ENCODE measurements at places on chromosomes 7 and 10.
A peak's percentile ranks its signal among the peaks of the same experiment; 100 is the strongest.

- no peaks in the 10 kb centered on the region for H3K36me3 ChIP-seq
- H3K27ac ChIP-seq, result peak overlapping the region; percentile 14
- H3K4me3 ChIP-seq, result no peak overlapping the region
- no peak for DNase-seq
These were observed 181.8 kb upstream of the KIAA1217 start for GRCh38 chr10:24027107-24027506.

DNA sequence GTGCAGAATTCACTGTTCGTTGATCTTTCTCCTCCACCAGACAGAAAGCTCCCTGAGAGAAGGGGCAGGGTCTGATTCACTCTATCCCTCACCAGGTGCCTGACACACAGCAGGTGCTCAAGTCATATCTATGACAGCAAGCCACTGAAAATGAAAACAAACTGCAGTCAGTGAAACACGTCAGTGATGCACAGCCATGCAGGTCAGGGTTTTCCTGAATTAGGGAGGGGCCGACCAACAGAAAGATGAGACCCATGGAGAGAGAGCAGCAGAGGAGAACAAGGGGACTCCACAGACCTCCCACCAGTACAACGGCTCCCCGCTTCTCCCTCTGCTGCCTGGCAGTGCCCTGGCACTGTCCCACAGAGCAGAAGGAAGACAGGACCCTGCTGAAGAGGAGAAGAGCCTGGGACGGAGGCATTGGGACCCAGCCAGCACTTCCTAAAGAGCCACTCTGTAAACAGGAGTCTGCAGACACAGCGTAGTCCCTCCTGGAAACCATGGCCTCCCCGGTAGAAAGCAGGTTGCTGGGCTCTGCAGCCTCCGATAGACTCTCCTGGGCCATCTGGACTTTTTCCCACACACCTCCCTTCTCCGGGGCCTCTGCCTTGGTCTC is 50.3 kb downstream of the FAM53B start:
- H3K4me3 ChIP-seq, result no peak overlapping the region
- H3K27me3 ChIP-seq, result peaks cover 7% of the 10 kb centered on the region
- H3K36me3 ChIP-seq, result peaks cover 17% of the 10 kb centered on the region
- DNase-seq, result no peak
- H3K4me1 ChIP-seq, result peaks cover 9% of the 10 kb centered on the region

- no peak for DNase-seq
- peaks cover 12% of the 10 kb centered on the region for H3K36me3 ChIP-seq
- H3K27ac ChIP-seq, result no peak overlapping the region
- H3K27me3 ChIP-seq, result peaks cover 15% of the 10 kb centered on the region
- no peak overlapping the region for H3K4me3 ChIP-seq
These were observed 4.2 kb upstream of the PILRA start for GRCh38 chr7:100369105-100369504.

GRCh38 chr10:63466144-63466935 is 563 bp upstream of the JMJD1C start:
- peaks cover 14% of the 10 kb centered on the region for H3K4me1 ChIP-seq
- peak; percentile 11 for DNase-seq
- peak overlapping the region; percentile 95 for H3K27ac ChIP-seq
- H3K4me3 ChIP-seq, result peak overlapping the region; percentile 94
- no peaks in the 10 kb centered on the region for H3K36me3 ChIP-seq
- H3K27me3 ChIP-seq, result peaks cover 8% of the 10 kb centered on the region

- peak; percentile 58 for DNase-seq
- H3K4me1 ChIP-seq, result peaks cover 19% of the 10 kb centered on the region
- H3K36me3 ChIP-seq, result peaks cover 3% of the 10 kb centered on the region
- peaks cover 43% of the 10 kb centered on the region for H3K27me3 ChIP-seq
- no peak overlapping the region for H3K27ac ChIP-seq
These were observed 97.8 kb downstream of the CHST15 start for GRCh38 chr10:123995461-123996131.

- H3K27me3 ChIP-seq, result no peaks in the 10 kb centered on the region
- peak; percentile 46 for DNase-seq
- no peaks in the 10 kb centered on the region for H3K36me3 ChIP-seq
- H3K4me1 ChIP-seq, result peaks cover 2% of the 10 kb centered on the region
These were observed 66.2 kb downstream of the FAM241B start for GRCh38 chr10:69696073-69696731.

GRCh38 chr10:116385994-116386809 is 41.4 kb upstream of the PNLIPRP3 start:
- H3K4me3 ChIP-seq, result no peak overlapping the region
- H3K27me3 ChIP-seq, result no peaks in the 10 kb centered on the region
- no peaks in the 10 kb centered on the region for H3K4me1 ChIP-seq
- H3K27ac ChIP-seq, result no peak overlapping the region

DNA sequence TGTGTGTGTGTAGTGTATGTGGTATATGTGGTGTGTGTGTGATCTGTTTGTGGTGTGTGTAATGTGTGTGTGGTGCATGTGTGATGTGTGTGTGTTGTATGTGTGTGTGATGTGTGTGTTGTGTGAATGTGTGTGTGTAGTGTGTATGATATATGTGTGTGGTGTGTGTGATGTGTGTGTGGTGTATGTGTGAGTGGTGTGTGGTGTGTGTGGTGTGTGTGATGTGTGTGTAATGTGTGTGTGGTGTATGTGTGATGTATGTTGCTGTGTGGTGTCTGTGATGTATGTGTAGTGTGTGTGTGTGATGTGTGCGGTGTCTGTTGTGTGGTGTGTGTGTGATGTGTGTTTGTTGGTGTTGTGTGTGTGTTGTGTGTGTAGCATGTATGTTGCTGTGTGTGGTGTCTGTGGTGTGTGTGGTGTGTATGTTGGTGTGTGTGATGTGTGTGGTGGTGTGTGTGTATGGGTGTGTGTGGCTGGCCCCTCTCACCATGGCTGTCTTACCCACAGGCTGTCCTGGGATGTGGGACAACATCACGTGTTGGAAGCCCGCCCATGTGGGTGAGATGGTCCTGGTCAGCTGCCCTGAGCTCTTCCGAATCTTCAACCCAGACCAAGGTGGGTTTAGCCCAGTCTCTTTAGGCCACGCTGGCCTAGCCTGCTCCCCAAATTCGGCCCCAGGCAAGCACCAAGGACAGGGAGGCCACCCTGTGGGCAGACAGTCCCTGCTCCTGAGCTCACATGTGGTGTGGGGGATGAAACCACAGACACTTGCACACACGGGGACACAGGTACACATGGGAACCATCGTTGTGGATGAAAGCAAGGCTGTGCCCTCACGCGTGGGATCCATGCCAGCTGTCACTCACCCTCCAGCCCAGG is 25.6 kb downstream of the ADCYAP1R1 start:
- DNase-seq, result no peak
- H3K4me1 ChIP-seq, result peaks cover 36% of the 10 kb centered on the region
- no peak overlapping the region for H3K4me3 ChIP-seq
- no peak overlapping the region for H3K27ac ChIP-seq
- H3K27me3 ChIP-seq, result peaks cover 14% of the 10 kb centered on the region

DNA sequence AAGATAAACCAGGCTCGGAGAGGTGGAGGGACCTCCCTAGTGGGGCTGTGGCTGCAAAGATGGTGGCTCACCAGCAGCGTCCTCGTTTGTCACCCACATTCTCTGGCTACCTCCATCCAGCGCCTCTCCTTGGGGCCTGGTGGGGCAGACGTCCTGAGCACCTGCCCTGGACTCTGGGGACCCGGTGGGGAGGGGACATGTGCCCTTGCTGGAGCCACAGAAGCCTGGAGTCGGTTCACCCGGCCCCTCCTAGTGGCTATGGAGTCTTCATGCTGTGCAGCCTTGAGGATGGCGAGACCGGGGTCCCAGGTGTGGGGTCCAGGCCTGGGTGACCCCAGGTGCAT is 14.5 kb downstream of the TTYH3 start:
- H3K4me1 ChIP-seq, result peaks cover 9% of the 10 kb centered on the region
- peaks cover 7% of the 10 kb centered on the region for H3K27me3 ChIP-seq
- no peak for DNase-seq
- H3K27ac ChIP-seq, result no peak overlapping the region

- no peaks in the 10 kb centered on the region for H3K4me1 ChIP-seq
- no peak for DNase-seq
- H3K4me3 ChIP-seq, result no peak overlapping the region
- no peak overlapping the region for H3K27ac ChIP-seq
- H3K36me3 ChIP-seq, result no peaks in the 10 kb centered on the region
These were observed 171.6 kb downstream of the CCDC3 start for GRCh38 chr10:12829831-12830390.

- peaks cover 15% of the 10 kb centered on the region for H3K4me1 ChIP-seq
- H3K27ac ChIP-seq, result no peak overlapping the region
- no peak for DNase-seq
- H3K27me3 ChIP-seq, result peaks cover 9% of the 10 kb centered on the region
- H3K36me3 ChIP-seq, result peaks cover 2% of the 10 kb centered on the region
- H3K4me3 ChIP-seq, result peak overlapping the region; percentile 92
These were observed 828 bp downstream of the BNIP3 start for GRCh38 chr10:131980761-131981428.

GRCh38 chr7:104386943-104387342 is 58.5 kb downstream of the LHFPL3 start:
- no peak overlapping the region for H3K27ac ChIP-seq
- no peak for DNase-seq
- no peak overlapping the region for H3K4me3 ChIP-seq
- H3K27me3 ChIP-seq, result peaks cover 3% of the 10 kb centered on the region
- H3K36me3 ChIP-seq, result no peaks in the 10 kb centered on the region

GRCh38 chr10:80571352-80571751 is 33.6 kb downstream of the SH2D4B start:
- H3K27ac ChIP-seq, result no peak overlapping the region
- H3K4me1 ChIP-seq, result no peaks in the 10 kb centered on the region
- no peak for DNase-seq
- H3K4me3 ChIP-seq, result no peak overlapping the region

GRCh38 chr10:88830643-88831268 is 20.9 kb downstream of the ANKRD22 start:
- no peaks in the 10 kb centered on the region for H3K27me3 ChIP-seq
- H3K36me3 ChIP-seq, result no peaks in the 10 kb centered on the region
- H3K27ac ChIP-seq, result no peak overlapping the region
- no peak for DNase-seq

GRCh38 chr10:61251089-61251488 is 202.1 kb downstream of the TMEM26 start:
- H3K4me1 ChIP-seq, result no peaks in the 10 kb centered on the region
- DNase-seq, result no peak
- H3K27me3 ChIP-seq, result no peaks in the 10 kb centered on the region
- H3K36me3 ChIP-seq, result no peaks in the 10 kb centered on the region

- H3K4me3 ChIP-seq, result no peak overlapping the region
- peak; percentile 51 for DNase-seq
- H3K4me1 ChIP-seq, result no peaks in the 10 kb centered on the region
- peak overlapping the region; percentile 37 for H3K27ac ChIP-seq
- H3K36me3 ChIP-seq, result no peaks in the 10 kb centered on the region
These were observed 28.7 kb downstream of the PNPLA8 start for GRCh38 chr7:108497082-108497725.

DNA sequence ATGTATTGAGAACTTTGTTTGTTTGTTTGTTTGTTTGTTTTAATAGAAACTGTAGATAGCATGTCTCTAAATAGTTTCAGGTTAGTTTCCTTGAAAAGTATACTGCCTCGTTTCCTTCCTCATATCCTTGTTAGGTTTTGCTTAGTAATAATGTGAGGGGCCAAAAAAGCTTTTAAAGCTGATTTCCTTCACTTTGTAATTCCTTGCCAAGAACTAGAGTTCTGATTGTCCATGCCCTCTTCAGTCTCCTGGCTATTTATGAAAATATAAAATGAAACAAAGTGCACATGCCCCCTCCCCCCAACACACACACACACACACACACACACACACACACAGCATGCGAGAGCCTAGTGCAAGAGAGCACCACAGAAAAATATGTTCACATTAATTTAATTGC is 115.8 kb downstream of the FZD1 start:
- no peaks in the 10 kb centered on the region for H3K36me3 ChIP-seq
- DNase-seq, result no peak
- H3K27me3 ChIP-seq, result peaks cover 2% of the 10 kb centered on the region
- H3K27ac ChIP-seq, result no peak overlapping the region

- H3K27me3 ChIP-seq, result no peaks in the 10 kb centered on the region
- DNase-seq, result no peak
- peaks cover 11% of the 10 kb centered on the region for H3K36me3 ChIP-seq
These were observed 6.4 kb downstream of the CALD1 start for GRCh38 chr7:134785842-134786241.

- no peaks in the 10 kb centered on the region for H3K36me3 ChIP-seq
- H3K4me3 ChIP-seq, result peak overlapping the region; percentile 94
- peaks cover 17% of the 10 kb centered on the region for H3K4me1 ChIP-seq
- H3K27ac ChIP-seq, result no peak overlapping the region
- DNase-seq, result peak; percentile 44
These were observed 643 bp downstream of the SMO start for GRCh38 chr7:129188892-129189660.

DNA sequence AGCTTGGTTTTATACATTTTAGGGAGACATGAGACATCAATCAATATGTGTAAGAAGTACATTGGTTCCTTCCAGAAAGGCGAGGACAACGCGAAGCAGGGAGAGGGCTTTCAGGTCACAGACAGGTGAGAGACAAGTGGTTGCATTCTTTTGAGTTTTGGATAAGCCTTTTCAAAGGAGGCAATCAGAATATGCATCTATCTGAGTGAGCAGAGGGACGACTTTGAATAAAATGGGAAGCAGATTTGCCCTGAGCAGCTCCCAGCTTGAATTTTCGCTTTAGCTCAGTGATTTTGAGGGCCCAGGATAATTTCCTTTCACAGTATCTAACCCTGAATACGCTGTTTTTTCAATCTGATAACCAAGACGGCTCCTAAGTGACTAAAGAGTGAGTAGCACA is 82.5 kb upstream of the MYO3A start:
- H3K36me3 ChIP-seq, result no peaks in the 10 kb centered on the region
- no peak overlapping the region for H3K4me3 ChIP-seq
- no peak for DNase-seq
- no peak overlapping the region for H3K27ac ChIP-seq

GRCh38 chr7:133668296-133669060 is 415.6 kb downstream of the EXOC4 start:
- H3K36me3 ChIP-seq, result no peaks in the 10 kb centered on the region
- H3K4me1 ChIP-seq, result peaks cover 3% of the 10 kb centered on the region
- no peaks in the 10 kb centered on the region for H3K27me3 ChIP-seq
- H3K27ac ChIP-seq, result no peak overlapping the region
- DNase-seq, result no peak

GRCh38 chr10:91694170-91694794 is 61.4 kb upstream of the PPP1R3C start:
- no peak overlapping the region for H3K4me3 ChIP-seq
- no peaks in the 10 kb centered on the region for H3K4me1 ChIP-seq
- peaks cover 1% of the 10 kb centered on the region for H3K27me3 ChIP-seq
- DNase-seq, result peak; percentile 24
- H3K27ac ChIP-seq, result no peak overlapping the region

DNA sequence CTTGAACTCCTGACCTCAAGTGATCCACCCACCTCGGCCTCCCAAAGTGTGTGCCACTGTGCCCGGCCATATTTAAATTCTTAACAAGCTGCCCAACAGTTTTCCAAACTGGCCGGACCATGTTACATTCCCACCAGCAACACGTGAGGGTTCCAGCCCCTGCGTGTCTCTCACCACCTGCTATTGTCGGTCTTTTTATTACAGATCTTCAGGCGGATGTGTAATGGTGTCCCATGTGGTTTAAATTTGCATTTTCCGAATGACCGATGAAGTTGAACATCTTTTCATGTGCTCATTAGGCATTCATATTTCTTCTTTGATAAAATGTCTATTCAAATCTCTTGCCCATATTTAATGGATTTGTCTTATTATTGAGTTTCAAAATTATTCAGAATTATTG is 11.5 kb downstream of the ELFN1 start:
- H3K27ac ChIP-seq, result no peak overlapping the region
- H3K27me3 ChIP-seq, result peaks cover 10% of the 10 kb centered on the region
- H3K4me3 ChIP-seq, result no peak overlapping the region
- DNase-seq, result no peak
- H3K36me3 ChIP-seq, result peaks cover 10% of the 10 kb centered on the region

GRCh38 chr10:5915451-5915850 is 25.4 kb downstream of the FBH1 start:
- no peak overlapping the region for H3K27ac ChIP-seq
- H3K4me1 ChIP-seq, result no peaks in the 10 kb centered on the region
- peaks cover 2% of the 10 kb centered on the region for H3K27me3 ChIP-seq
- H3K4me3 ChIP-seq, result peak overlapping the region; percentile 50
- DNase-seq, result no peak
- peaks cover 71% of the 10 kb centered on the region for H3K36me3 ChIP-seq

All from endothelial cell (in vitro differentiated cells).